ENCODE measurements at places on chromosomes 16 and 17. TPM values are rescaled to one million over a fixed set of nuclear protein-coding genes. Genes with fewer than 3 reads are reported as not detected.

GNGT2 gene
- 1.7 TPM for total RNA-seq

SLC2A4 gene
- 173 TPM for total RNA-seq

NPIPB9 gene
- total RNA-seq = 0.28 TPM

LLGL2 gene
- 2.9 TPM for total RNA-seq

TM4SF5 gene
- not detected for total RNA-seq

ALDOC gene
- 349 TPM for total RNA-seq

All from heart right ventricle (tissue), 16 donors.